ENCODE measurements at places on chromosomes 5 and 9.

DNA sequence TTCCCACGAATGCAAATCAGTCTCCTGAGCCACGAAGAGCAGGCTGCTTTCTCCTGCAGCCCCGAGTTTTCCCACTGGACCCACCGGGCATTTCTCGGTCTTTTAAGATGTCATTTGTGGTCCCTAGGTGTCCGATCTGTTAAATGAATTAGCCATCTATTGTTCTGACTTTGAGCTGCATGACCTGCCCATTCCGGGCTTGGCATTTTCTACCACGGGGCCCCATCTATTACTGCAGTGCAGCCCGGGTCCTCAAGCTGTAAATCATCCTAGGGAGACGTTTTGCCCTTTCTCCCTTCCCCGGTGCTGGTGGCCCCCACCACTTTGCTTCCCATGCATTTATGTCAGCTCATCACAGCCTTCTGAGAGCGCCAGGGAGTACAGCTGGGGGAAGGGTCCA is 405.4 kb downstream of the IRX1 start:
- no peak overlapping the region for H3K4me3 ChIP-seq
- no peaks in the 10 kb centered on the region for H3K27me3 ChIP-seq
- no peak overlapping the region for H3K27ac ChIP-seq
- no peaks in the 10 kb centered on the region for H3K4me1 ChIP-seq

- no peaks in the 10 kb centered on the region for H3K27me3 ChIP-seq
- H3K27ac ChIP-seq, result no peak overlapping the region
- H3K36me3 ChIP-seq, result no peaks in the 10 kb centered on the region
- H3K4me3 ChIP-seq, result no peak overlapping the region
- DNase-seq, result no peak
These were observed 372.0 kb downstream of the ARHGEF28 start for GRCh38 chr5:73997960-73998359.

- H3K27ac ChIP-seq, result no peak overlapping the region
- H3K27me3 ChIP-seq, result no peaks in the 10 kb centered on the region
- no peaks in the 10 kb centered on the region for H3K36me3 ChIP-seq
- H3K4me1 ChIP-seq, result no peaks in the 10 kb centered on the region
- H3K4me3 ChIP-seq, result no peak overlapping the region
These were observed 406.6 kb upstream of the MEF2C start for GRCh38 chr5:89289604-89290003.

GRCh38 chr9:22175972-22176545 is 167.0 kb upstream of the CDKN2B start:
- H3K27me3 ChIP-seq, result no peaks in the 10 kb centered on the region
- no peaks in the 10 kb centered on the region for H3K4me1 ChIP-seq
- no peak overlapping the region for H3K27ac ChIP-seq
- H3K4me3 ChIP-seq, result no peak overlapping the region
- no peak for DNase-seq

- H3K36me3 ChIP-seq, result no peaks in the 10 kb centered on the region
- DNase-seq, result no peak
- no peak overlapping the region for H3K4me3 ChIP-seq
- H3K4me1 ChIP-seq, result no peaks in the 10 kb centered on the region
- H3K27ac ChIP-seq, result no peak overlapping the region
These were observed 105.6 kb downstream of the TENT4A start for GRCh38 chr5:6818594-6819511.

- H3K36me3 ChIP-seq, result no peaks in the 10 kb centered on the region
- H3K27me3 ChIP-seq, result no peaks in the 10 kb centered on the region
- no peak for DNase-seq
- H3K4me3 ChIP-seq, result no peak overlapping the region
These were observed 186.2 kb downstream of the PJA2 start for GRCh38 chr5:109223531-109223930.

GRCh38 chr9:107778661-107779060 is 289.1 kb upstream of the KLF4 start:
- DNase-seq, result no peak
- no peaks in the 10 kb centered on the region for H3K4me1 ChIP-seq
- no peak overlapping the region for H3K27ac ChIP-seq
- H3K27me3 ChIP-seq, result no peaks in the 10 kb centered on the region
- H3K36me3 ChIP-seq, result no peaks in the 10 kb centered on the region

- no peaks in the 10 kb centered on the region for H3K27me3 ChIP-seq
- H3K4me3 ChIP-seq, result no peak overlapping the region
- DNase-seq, result no peak
- no peaks in the 10 kb centered on the region for H3K4me1 ChIP-seq
- no peak overlapping the region for H3K27ac ChIP-seq
- no peaks in the 10 kb centered on the region for H3K36me3 ChIP-seq
These were observed 38.2 kb downstream of the CXXC5 start for GRCh38 chr5:139686356-139686705.

DNA sequence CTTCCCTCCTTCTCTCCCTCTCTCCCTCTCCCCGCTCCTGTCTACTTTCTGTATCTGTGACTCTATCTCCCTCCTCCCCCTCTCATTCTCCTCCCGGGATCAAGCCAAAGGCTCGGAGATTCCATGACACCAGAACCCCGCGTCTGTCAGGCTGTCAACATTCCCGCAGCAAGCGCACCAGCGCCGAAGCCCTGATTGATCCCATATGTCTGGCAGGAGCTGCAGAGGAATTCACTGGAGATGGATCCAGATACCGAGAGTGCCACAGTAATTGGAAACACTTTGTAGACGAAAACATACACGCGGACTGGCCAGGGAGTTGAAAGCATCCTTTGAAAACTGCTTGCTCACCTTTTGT is 300 bp upstream of the SVEP1 start:
- no peaks in the 10 kb centered on the region for H3K36me3 ChIP-seq
- no peak overlapping the region for H3K4me3 ChIP-seq
- no peaks in the 10 kb centered on the region for H3K27me3 ChIP-seq
- no peak for DNase-seq
- no peaks in the 10 kb centered on the region for H3K4me1 ChIP-seq

DNA sequence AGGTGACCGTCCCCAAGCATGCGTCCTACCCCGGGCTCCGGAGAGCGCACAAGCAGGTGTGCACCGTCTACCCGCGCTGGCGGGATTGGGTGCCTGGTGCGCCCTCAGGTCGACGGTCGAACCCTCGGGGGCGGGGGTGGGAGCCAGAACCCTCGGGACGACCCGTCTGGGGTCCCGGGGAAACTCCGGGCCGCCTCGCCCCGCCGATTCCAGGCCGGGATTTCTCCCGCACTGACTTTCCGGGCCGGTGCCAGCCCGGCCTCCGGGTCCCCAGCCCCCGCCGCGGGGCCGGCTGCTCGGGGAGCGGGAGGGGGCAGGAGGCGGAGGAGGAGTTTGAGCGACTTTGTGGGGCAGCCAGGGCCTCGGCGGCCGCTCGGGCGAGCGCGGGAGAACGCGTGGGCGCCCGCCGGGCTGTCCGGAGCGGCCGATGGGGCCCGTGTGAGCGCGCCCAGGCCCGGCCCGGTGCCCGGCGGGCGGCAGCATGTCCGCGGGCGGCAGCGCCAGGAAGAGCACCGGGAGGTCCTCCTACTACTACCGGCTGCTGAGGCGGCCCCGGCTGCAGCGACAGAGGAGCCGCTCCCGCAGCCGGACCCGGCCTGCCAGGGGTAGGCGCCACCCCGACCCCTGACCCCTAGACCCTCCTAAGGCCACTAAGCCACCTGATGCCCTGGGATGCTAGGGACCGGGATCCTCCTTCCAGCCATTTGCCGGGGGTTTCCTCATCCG is at the start of gene DAB2IP:
Gene DAB2IP (plus strand): TSS at position 340 of the 726 bp plus-strand sequence. CDS start 142 bp downstream, at position 482.
- H3K27ac ChIP-seq, result no peak within 1 kb of the TSS
- H3K27me3 ChIP-seq, result peaks cover 36% of the 10 kb centered on the region
- H3K4me1 ChIP-seq, result peaks cover 11% of the 10 kb centered on the region

GRCh38 chr5:94415798-94416197 is 202.6 kb downstream of the KIAA0825 start:
- no peaks in the 10 kb centered on the region for H3K27me3 ChIP-seq
- no peak for DNase-seq
- no peaks in the 10 kb centered on the region for H3K36me3 ChIP-seq
- no peak overlapping the region for H3K4me3 ChIP-seq
- H3K27ac ChIP-seq, result no peak overlapping the region

DNA sequence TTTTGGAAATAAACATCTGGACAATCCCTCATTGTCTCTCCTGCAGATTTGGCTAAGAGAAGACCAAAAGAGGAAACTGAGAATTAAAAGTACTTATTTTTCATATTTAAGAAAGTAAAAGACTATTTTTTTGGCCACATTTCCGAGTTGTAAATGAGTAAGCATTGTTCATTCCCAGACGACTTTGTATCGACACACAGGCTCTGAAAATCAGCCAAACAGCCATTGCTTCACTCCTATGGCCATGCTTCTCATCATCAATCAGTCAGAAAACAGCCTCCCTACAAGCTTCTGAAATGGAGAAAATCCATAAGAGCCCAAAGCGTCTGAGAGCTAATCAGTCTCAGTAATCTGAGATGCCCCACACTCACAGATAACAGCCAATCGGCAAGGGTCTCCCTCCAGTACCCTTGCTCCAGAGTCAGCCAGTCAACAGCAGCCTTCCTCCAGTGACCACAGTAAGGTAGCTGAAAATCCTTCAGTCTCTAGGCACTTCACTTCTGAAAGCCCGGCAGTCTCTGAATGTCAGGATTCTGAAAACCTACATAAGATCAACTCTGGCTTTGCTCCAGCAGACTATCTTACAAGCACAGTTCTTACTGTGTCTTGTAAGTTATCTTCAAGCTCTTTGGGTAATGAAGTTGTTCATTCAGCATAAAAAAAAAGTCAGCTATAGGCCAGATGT is 30.9 kb downstream of the CDO1 start:
- H3K27ac ChIP-seq, result no peak overlapping the region
- peaks cover 2% of the 10 kb centered on the region for H3K27me3 ChIP-seq
- no peaks in the 10 kb centered on the region for H3K36me3 ChIP-seq
- no peak overlapping the region for H3K4me3 ChIP-seq
- no peak for DNase-seq
- H3K4me1 ChIP-seq, result no peaks in the 10 kb centered on the region
